ENCODE measurements at places on chromosomes 5 and 9. TPM values are rescaled to one million over a fixed set of nuclear protein-coding genes. Genes with fewer than 3 reads are reported as not detected.

DNA sequence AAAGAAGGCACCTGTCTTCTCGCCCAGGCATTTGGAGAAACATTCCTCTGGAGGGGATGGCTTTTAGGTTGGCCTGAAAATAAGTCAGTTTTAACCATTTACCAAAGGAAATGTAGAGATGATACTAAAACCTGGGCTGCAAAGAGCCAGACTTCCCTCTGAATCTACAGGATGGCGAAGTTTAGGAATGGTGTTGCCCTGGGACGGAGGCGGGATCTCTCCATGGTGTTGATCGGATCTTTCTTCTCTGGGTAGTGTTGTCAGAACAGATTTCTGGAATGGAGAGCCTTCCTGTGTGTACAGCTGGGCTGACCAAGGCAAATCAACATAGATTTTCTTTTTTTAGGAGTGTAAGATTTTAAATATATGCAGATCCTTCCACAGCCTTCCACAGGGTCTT, 159.2 kb downstream of the PDZD2 start:
- no peak for DNase-seq

- DNase-seq: peak; percentile 97
Measured at GRCh38 chr9:34379334-34380033, 2.8 kb upstream of the MYORG start.

GRCh38 chr5:80754900-80755299, 100.1 kb upstream of the DHFR start:
- no peak for DNase-seq

Gene TMEM171
- 121 TPM for total RNA-seq

- no peak for DNase-seq
Measured at GRCh38 chr5:176379881-176380280, 8.5 kb downstream of the NOP16 start.

- no peak for DNase-seq
Measured at GRCh38 chr5:42779083-42779482, 22.5 kb downstream of the CCDC152 start.

GRCh38 chr5:5467737-5468136, 45.3 kb downstream of the ICE1 start:
- no peak for DNase-seq

Gene NME5
- not detected for total RNA-seq

Gene ABCA2
- 22.4 TPM for total RNA-seq

- no peak for DNase-seq
Measured at GRCh38 chr5:69498384-69498783, 5.8 kb downstream of the OCLN start.

Gene SLC9A3
- 70.0 TPM for total RNA-seq

Gene TAF11L5
- total RNA-seq: not detected

DNA sequence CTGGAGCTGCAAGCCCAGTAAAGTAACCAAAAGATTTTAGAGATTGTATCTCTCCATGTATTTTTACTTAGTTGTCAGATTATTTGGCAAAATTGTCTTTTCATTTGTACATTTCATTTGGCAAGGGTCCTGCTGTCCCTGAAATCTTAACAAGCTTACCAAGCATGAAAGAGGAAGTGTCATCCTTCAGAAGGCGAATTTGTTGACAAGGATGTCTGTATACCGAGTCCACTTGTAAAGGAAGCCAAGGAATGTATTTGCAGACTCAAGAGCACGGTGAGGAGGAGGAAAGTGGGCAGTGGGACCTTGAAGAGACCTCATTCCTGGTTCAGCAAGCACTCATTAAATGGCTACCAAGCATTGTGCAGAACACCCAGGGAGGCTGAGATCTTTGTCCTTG, 7.5 kb upstream of the OTULINL start:
- no peak for DNase-seq

DNA sequence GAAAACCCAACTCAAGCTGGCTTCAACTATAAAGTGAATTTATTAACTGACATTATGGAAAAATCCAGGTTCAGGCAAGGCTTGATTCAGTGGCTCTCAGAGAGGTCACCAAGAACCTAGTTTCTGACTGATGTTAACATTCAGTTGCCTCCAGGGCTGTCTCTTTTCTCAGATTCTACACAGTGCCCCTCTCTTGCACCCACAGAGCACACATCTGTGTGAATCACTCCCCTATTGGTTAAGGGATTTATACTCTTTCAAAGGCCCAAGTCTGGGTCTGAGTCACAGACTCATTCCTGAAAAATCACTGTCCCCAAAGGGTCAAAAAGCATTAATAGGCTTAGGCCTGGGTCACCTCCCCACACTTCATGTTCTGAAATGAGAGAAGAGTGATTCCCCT, 6.2 kb upstream of the HAVCR2 start:
- DNase-seq: no peak

DNA sequence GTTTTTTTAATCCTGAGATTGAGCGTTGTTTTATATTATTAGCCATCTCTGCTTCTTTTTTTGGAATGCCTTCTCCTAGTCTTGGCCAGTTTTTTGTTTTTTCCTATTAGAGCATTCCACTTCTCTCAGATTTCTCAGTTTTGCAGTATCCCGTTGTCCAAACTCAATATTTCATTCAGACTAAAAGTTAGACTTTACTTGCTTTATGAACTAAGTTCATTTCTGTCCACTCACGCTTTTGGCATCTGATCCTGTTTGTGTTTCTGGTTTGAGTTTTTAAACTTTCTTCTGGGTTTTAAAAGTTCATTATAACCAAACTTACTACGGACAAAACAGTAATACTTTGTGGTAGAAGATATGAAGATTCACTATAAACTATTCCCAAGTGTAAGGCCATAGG, 288.3 kb upstream of the MPDZ start:
- DNase-seq: no peak

DNA sequence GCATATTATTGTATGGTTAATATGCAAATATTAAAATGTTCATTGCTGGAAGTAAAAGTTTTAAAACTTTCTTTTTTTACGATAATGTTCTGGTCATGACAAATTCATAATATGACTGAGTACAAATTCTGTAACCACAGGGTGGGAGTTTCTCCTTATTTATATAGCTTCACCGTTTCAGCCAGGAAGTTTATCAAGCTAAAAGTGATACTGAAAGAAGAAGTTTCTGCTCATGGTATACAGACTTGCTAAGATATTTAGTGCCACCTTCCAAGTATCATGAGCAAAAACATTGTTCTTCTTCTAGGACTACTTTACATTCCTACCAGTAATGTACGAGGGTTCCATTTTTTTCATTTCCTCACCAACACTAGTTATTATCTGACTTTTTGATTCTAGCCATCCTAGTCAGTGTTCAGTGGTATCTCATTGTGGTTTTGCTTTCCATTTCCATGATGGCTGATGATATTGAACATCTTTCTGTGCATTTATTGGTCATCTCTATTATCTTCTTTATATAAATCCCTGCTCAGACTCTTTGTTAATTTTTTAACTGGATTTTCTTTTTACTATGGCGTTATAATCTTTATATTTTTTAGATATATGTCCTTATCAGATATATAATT, 94.2 kb upstream of the PRRC1 start:
- DNase-seq: no peak

GRCh38 chr5:10854506-10855277, 93.7 kb upstream of the DAP start:
- DNase-seq: no peak

GRCh38 chr5:113682497-113683136, 169.1 kb downstream of the YTHDC2 start:
- no peak for DNase-seq

- no peak for DNase-seq
Measured at GRCh38 chr5:66718374-66719002, 122.3 kb downstream of the MAST4 start.

- no peak for DNase-seq
Measured at GRCh38 chr5:178314061-178314660, 81.6 kb upstream of the PHYKPL start.

DNA sequence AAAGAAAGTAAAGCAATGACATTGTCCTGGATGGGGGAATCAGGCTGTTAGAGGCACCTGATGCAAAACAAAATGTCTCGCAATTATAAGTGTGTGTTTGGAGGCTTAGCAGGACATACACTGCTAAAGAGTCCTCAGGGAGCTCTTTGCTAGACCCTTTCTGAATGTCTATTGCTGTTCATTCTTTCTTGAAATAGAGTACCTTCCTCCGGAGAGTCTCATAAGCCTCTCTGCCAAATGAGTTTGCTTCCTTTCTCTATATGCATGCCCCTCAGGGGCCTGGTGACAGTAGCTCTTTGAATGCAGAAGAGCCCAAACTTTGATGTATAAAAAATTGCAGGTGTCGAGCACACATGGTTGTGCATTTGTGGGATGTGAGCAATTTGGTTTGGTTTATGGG, 26.4 kb upstream of the ADAMTSL1 start:
- DNase-seq: no peak

Gene CCL27
- total RNA-seq: not detected

DNA sequence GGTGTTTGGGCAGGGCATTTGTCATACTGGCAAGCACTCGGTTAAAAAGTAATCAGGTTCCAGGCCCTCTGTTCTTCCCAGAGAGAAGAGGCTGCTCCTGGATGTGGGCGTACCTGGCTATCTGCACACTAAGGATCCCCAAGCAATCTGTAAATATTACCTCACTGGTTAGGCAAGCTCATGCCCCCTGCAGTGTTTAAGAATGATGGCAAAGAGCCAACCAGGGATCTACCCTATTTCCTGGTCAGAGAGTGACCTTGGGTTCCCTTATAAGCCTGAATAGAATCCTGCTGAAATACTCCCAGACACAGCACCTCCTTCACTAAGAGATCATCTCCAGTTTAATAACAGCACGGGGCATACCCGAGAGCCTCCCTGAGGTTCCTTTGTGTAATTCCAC, 181.2 kb downstream of the PIK3R1 start:
- peak; percentile 77 for DNase-seq

Gene TUBB4B
- 779 TPM for total RNA-seq

Gene ZFP2
- total RNA-seq: 0.89 TPM

GRCh38 chr5:1511651-1512540, 11.9 kb downstream of the LPCAT1 start:
- peak; percentile 16 for DNase-seq

DNA sequence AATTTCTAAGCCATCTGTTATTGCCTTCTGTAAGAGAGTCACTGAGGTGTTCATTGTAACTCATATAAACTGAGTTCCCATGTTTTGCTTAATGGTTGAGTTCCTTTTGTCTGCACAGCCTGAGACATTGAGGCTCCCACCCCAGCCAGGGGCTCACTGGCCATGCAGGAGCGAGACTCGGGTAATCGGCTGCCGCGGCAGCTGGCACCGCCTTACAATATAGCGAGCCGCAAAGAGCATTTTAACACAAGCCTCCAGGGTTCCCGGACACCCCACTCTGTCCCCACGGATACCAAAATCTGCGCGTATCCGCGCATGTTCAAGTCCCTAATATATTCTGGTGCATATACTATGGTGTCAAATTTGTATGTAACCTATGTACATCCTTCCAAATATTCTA, 24.4 kb upstream of the GLDC start:
- DNase-seq: no peak

Gene TPD52L3
- total RNA-seq: not detected

Gene PCDHGB6
- total RNA-seq: 1.0 TPM

GRCh38 chr9:108156270-108156998, 666.9 kb upstream of the KLF4 start:
- DNase-seq: peak; percentile 48

DNA sequence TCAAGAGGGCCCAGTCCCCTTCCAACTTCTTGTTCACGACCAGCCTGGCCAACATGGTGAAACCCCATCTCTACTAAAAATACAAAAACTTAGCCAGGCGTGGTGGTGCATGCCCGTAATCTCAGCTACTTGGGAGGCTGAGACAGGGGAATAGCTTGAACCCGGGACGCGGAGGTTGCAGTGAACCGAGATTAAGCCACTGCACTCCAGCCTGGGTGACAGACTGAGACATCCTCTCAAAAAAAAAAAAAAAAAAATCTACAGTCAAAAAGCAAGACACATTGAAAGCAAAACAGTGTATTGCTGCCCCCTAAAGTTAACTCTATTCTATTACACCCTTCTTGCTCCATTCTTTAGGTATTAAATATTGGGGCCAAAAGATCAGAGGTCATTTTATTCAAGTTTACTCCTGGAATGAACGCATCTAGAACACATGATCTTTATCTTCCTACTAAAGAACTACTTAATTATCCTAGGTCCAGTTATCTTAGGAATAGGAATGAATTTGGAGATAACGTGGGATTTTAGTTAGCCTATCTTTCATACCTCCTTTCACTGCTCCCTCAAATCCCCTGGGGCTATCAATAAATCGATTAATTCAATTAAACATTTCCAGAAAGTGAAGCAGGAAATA, 2.4 kb downstream of the ATG12 start:
- no peak for DNase-seq

DNA sequence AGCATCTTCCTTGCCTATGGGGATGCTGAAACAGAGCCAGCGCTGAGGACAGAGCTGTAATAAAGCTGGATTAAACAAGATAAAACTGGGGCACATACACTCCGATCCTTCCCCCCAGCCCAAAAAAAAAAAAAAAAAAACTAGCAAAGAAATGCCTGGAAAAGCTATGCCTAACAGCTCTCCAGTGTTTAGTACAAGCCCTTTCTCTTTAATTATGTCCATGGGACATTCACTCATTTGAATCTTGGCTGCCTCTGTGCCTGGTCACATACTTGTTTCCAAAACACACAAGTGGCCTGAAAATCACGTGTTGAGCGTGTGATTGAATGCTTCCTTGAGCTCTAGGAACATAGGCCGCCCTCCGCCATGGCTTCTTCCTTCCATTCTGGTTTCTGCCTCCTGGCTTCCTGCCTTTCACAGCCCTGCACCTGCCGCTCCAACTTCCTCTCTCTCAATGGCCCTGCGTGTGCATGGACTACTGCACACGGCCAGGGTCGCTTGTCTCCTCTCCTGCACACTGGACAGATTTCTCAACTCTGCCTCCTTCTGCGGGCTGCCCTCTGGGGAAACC, 111.0 kb upstream of the RETREG1 start:
- peak; percentile 68 for DNase-seq

DNA sequence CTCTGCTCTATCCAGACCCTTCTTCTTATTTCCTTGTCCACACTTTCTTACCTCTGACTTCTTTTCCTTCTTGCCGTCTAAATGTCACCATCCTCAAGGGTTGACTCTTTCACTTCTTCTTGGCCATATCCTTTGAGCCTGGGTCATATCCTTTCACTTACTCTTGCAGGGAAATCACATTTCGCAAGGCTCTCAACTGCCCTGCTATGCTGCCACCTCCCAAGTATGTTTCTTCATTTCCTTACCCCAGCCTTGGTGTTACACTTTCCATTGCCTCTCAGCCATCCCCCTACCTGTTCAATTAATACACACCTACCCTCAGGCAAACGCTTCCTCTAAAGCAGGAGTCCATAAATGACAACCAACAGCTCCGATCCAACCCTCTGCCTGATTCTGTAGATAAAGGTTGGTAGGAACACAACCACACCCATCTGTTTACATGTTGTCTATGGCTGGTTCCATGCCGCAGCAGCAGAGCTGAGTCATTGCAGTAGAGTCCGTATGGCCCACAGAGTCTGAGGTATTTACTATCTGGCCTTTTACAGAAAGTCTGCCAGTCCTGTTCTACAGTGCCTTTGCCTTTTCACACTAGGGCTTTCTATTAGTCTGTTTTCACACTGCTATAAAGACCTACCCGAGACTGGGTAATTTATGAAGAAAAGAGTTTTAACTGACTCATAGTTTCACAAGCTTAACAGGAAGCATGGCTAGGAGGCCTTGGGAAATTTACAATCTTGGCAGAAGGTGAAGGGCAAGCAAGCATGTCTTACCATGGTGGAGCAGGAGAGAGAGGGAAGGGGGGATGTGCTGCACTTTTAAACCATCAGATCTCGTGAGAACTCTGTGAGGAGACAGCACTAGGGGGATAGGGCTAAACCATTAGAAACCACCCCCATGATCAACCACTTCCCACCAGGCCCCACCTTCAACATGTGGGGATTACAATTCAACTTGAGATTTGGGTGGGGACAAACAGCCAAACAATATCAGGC, 97.9 kb downstream of the SV2C start:
- peak; percentile 37 for DNase-seq

All from colonic mucosa (tissue), 4 donors.